ENCODE measurements at places on chromosomes 2 and 18. TPM values are rescaled to one million over a fixed set of nuclear protein-coding genes. Genes with fewer than 3 reads are reported as not detected.

B3GNT7 gene
- 0.39 TPM for total RNA-seq

NLRC4 gene
- total RNA-seq: 0.10 TPM

VIT gene
- 27.3 TPM for total RNA-seq

CKAP2L gene
- total RNA-seq: 0.07 TPM

GPR155 gene
- 7.1 TPM for total RNA-seq

TNFAIP6 gene
- 0.88 TPM for total RNA-seq

RGPD5 gene
- total RNA-seq: 14.6 TPM

CRYGC gene
- not detected for total RNA-seq

CASP8 gene
- total RNA-seq: 3.3 TPM

DNA sequence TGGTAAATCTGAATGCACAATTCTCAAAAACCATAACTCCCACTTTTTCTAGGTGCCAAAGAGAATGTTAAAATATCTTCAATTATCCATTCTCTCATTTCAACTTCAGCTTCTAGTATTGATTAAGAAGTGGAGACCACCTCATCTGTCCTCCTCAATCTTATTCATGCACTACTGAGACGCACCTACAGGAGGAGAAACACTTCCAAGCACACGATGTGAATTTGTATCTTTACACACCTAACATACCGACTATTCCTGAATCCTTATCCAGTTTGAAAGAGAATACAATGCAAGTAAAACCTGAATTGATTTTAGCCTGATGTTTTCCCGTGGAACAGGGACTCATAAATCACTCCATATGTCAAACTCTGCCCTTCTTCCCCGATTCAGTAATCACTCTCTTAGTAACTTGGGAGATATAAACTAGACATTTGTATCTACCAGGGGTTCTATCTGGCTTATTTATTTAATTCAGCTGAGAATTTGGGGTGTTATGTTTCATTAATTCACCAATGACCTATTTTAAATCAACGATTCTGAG is 101.0 kb downstream of the MREG start:
- H3K27me3 ChIP-seq: no peaks in the 10 kb centered on the region
- H3K27ac ChIP-seq: no peak overlapping the region
- H3K4me3 ChIP-seq: no peak overlapping the region

- no peak overlapping the region for H3K4me3 ChIP-seq
- H3K4me1 ChIP-seq: peaks cover 16% of the 10 kb centered on the region
Measured at GRCh38 chr18:58975781-58976180, 111.1 kb downstream of the ZNF532 start.

DNA sequence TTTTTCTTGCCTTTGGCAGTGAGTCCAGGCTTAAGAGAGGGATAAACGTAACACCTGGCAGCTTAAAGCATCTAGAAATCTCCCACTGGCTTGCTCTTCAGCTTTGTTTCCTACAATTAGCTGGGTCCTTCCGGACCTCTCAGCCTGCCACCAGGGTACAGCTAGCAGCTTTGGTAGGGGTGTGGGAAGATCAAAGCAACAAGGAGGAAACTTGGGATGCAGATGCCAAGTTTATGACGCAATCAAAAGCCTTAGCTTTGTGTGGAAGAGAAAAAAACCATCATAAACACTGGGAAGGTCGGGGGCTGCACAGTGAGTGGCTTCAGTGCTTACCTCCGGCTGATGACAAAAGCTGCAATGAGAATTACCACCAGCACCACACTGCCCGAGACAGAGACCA is 116.9 kb downstream of the EPHA4 start:
- no peak overlapping the region for H3K4me3 ChIP-seq
- H3K36me3 ChIP-seq: no peaks in the 10 kb centered on the region
- DNase-seq: no peak
- no peak overlapping the region for H3K27ac ChIP-seq
- no peaks in the 10 kb centered on the region for H3K27me3 ChIP-seq
- no peaks in the 10 kb centered on the region for H3K4me1 ChIP-seq

GRCh38 chr2:73969356-73969755 is 15.4 kb upstream of the TET3 start:
- DNase-seq: no peak
- H3K4me3 ChIP-seq: no peak overlapping the region
- H3K36me3 ChIP-seq: no peaks in the 10 kb centered on the region

- no peak overlapping the region for H3K4me3 ChIP-seq
- H3K27ac ChIP-seq: no peak overlapping the region
- no peaks in the 10 kb centered on the region for H3K27me3 ChIP-seq
- H3K4me1 ChIP-seq: no peaks in the 10 kb centered on the region
Measured at GRCh38 chr18:6249170-6249569, 165.5 kb downstream of the L3MBTL4 start.

GRCh38 chr18:5158172-5158571 is 38.9 kb downstream of the AKAIN1 start:
- no peaks in the 10 kb centered on the region for H3K27me3 ChIP-seq
- no peak for DNase-seq
- no peak overlapping the region for H3K27ac ChIP-seq
- no peaks in the 10 kb centered on the region for H3K4me1 ChIP-seq

DNA sequence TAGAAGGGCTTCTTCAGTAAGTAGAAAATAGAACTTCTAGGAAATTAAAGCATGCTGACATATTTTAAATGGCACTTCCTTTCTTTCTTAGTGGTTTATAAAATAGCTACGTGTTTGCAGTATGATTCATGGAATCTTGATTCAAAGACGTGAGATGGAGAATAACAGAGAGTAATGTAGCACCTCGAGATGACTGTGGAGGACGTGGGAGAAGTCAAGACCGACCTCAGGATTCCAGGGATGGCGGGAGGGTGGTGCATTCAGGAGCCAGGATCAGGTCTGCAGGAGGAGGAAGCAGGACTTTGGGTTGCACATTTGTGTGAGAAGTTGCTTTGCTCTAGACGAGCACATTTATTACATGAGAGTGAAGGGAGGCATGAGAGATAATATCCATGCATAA is 56.0 kb downstream of the DCDC2C start:
- H3K4me3 ChIP-seq: no peak overlapping the region
- H3K4me1 ChIP-seq: no peaks in the 10 kb centered on the region
- DNase-seq: no peak
- no peaks in the 10 kb centered on the region for H3K27me3 ChIP-seq
- H3K36me3 ChIP-seq: no peaks in the 10 kb centered on the region

DNA sequence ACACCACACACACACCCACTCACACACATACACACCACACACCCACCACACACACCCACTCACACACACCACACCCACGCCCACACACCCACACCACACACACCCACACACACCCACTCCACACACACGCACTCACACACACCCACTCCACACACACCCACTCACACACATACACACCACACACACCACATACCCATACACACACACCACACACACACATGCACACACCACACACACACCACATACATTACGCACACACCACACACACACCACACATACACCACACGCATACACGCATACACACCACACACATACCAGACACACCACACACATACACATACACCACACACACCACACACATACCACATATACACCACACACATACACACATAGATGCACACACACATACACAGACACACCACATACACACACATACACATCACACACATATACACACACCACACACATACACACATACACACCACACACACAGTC is 37.9 kb downstream of the MCFD2 start:
- no peak for DNase-seq
- H3K36me3 ChIP-seq: no peaks in the 10 kb centered on the region
- peaks cover 15% of the 10 kb centered on the region for H3K4me1 ChIP-seq

GRCh38 chr2:45654250-45654649 is 2.8 kb downstream of the PRKCE start:
- H3K27me3 ChIP-seq: no peaks in the 10 kb centered on the region
- no peaks in the 10 kb centered on the region for H3K36me3 ChIP-seq
- no peak for DNase-seq
- H3K27ac ChIP-seq: no peak overlapping the region
- H3K4me3 ChIP-seq: no peak overlapping the region

DNA sequence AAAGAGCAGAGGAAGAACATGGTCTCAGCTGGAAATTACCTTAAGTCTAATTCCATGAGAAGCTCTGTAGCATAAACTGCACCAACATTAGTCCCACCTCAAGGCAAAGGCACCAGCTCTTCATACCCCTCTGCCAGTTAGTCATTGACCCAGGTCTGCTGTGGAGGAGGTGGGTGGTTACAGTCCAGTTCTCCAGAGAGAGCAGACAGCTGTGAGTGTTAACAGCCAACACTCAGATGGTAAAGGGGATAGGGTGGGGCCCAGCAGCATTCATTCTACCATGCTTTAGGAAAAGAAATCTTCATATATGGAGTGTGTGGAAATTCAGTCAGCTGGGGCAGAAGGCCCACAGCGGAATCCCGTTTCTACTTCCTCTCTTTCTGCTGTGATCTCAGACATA is 159.7 kb upstream of the FBXO11 start:
- H3K36me3 ChIP-seq: no peaks in the 10 kb centered on the region
- no peaks in the 10 kb centered on the region for H3K27me3 ChIP-seq
- no peak for DNase-seq
- H3K27ac ChIP-seq: no peak overlapping the region
- no peaks in the 10 kb centered on the region for H3K4me1 ChIP-seq

DNA sequence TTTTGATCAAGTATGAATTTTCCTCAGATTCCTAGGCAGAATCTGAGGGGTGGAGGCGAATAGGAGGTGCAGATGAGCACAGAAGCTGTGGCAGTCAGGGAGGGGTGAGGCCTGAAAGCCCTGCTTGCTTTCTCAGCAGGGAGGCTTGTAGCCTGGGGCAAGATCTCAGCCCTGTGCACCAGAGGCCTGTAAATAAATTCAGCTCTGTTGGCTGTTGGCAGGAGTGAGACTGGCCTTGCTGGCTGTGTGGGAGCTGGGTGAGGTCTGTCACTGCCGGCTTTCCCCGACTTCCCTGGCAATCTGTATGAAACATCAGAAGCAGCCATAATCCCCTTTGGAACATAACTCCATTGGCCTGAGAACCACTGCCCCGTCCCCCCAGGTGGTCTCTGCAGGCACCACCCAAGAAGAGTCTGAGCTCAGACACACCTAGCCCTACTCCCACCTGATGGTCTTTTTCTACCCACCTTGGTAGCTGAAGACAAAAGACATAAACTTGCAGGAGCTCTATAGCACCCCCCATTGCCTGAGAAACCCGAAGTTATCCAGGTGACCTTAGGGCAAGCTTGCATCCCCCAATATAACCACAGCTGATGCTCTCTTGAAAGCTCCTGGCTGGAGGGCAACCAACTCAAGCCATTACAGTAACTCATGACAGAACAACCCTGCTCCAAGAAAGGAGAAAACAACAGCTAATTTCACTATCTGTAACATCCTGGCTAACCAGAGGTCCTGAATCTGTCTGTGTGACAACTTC is 32.3 kb downstream of the EVA1A start:
- no peaks in the 10 kb centered on the region for H3K4me1 ChIP-seq
- H3K27ac ChIP-seq: no peak overlapping the region
- DNase-seq: no peak
- H3K27me3 ChIP-seq: no peaks in the 10 kb centered on the region
- H3K36me3 ChIP-seq: no peaks in the 10 kb centered on the region

DNA sequence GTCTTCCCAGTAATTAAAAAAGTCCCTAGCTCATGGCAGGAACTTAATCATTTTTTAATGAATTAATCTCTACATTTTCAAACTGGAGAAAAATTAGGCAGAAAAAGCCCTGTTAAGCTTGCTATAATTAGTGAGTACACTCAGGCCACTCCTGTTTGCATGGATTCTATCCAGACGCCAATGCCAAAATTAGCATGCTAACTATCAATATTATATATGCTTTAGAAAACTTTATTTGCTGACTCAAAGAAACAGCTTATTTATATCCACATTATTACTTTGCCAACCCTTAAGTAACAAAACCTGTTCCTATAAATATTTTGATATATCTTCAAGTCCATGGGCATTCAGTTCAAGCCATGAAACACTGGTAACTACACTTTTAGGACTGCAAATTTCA is 90.9 kb downstream of the SMC6 start:
- no peak for DNase-seq
- H3K27me3 ChIP-seq: no peaks in the 10 kb centered on the region
- no peaks in the 10 kb centered on the region for H3K4me1 ChIP-seq
- H3K36me3 ChIP-seq: peaks cover 32% of the 10 kb centered on the region

- H3K36me3 ChIP-seq: no peaks in the 10 kb centered on the region
- H3K4me3 ChIP-seq: no peak overlapping the region
- H3K4me1 ChIP-seq: no peaks in the 10 kb centered on the region
- H3K27ac ChIP-seq: no peak overlapping the region
- H3K27me3 ChIP-seq: no peaks in the 10 kb centered on the region
- no peak for DNase-seq
Measured at GRCh38 chr2:217742841-217743240, 260.0 kb downstream of the TNS1 start.

- no peaks in the 10 kb centered on the region for H3K27me3 ChIP-seq
- no peak for DNase-seq
- no peak overlapping the region for H3K27ac ChIP-seq
- H3K4me3 ChIP-seq: no peak overlapping the region
Measured at GRCh38 chr2:69948032-69948962, 13.1 kb downstream of the ASPRV1 start.

GRCh38 chr2:49068613-49069012 is 85.7 kb downstream of the FSHR start:
- no peaks in the 10 kb centered on the region for H3K36me3 ChIP-seq
- no peaks in the 10 kb centered on the region for H3K4me1 ChIP-seq
- no peak overlapping the region for H3K4me3 ChIP-seq
- H3K27me3 ChIP-seq: no peaks in the 10 kb centered on the region

DNA sequence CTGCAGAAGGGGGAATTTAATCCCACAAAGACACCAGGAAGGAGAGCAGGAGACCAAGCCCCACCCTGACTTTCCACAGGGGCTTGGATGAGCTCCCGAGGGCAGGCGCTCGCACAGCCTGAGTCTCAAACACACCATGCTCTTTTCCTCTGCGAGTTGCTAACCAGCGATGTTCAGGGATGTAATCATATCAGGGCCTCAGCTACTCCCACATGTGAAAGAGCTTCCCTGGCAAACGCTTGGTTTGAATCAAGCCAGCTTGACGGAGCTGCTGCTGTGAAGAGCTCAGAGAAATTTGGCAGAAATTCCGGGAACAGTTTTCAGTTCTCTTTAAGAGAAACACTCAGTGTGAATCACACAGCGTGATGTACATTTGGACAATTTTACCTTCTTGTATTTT is 385.8 kb downstream of the GALR1 start:
- H3K27me3 ChIP-seq: no peaks in the 10 kb centered on the region
- no peak overlapping the region for H3K27ac ChIP-seq
- DNase-seq: peak; percentile 19
- no peaks in the 10 kb centered on the region for H3K4me1 ChIP-seq

DNA sequence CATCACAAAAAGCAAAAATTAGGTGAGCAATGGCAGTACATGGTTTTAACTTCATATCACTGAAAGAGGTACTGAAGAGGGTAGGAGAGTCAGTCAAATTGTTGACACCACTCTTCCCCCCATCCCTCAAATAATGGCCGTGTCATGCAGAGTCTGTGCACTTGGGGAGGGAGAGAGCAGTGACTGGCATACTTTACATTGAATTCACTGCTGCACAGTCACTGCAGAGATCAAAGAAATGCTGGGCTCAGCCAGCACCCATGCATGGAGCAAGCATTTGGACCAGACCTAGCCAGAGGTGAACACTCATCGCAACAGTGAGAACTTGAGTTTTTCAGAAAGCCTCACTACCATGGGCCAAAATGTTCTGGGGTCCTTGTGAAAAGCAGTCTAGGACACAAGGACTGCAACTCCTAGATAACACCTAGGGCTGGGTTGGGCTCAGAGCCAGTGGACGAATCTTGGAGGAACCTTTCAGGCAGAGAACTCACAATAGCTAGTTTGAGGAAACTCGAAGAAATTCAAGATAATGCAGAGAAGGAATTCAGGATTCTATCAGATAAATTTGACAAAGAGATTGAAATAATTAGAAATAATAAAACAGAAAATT is 112.9 kb downstream of the NR4A2 start:
- no peak for DNase-seq
- no peaks in the 10 kb centered on the region for H3K36me3 ChIP-seq
- no peak overlapping the region for H3K27ac ChIP-seq

Data from gastrocnemius medialis (tissue), 4 donors.